Stimulated activated CD4-positive, alpha-beta T cell treated with anti-CD3 and anti-CD28 coated beads, Interleukin-4, amount 100 ng/mL, for 24 hours (primary cell): ENCODE measurements at places on chromosomes 5 and 9.

GRCh38 chr5:42397267-42397666 lies 26.0 kb upstream of the GHR start:
- no peak for DNase-seq

DNA sequence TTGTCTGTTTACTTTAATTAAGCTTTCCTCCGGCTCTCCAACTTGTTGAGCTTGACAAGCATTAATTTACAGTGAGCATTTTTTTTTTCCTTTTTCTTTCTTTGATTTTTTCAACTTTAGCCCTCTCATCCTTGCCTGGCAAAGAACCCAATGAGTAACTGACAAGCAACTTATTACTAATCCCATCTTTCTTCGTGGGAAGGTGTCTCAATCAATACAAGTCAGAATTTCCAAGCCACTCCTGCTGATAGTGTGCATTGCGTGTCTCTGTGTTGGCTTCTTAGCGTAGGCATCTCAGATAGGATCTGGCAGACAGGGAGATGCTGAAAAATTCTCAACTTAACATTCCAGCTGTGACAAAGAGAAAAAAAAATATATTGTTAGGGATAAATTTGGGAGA lies 527.7 kb upstream of the WWC1 start:
- no peak for DNase-seq

DNA sequence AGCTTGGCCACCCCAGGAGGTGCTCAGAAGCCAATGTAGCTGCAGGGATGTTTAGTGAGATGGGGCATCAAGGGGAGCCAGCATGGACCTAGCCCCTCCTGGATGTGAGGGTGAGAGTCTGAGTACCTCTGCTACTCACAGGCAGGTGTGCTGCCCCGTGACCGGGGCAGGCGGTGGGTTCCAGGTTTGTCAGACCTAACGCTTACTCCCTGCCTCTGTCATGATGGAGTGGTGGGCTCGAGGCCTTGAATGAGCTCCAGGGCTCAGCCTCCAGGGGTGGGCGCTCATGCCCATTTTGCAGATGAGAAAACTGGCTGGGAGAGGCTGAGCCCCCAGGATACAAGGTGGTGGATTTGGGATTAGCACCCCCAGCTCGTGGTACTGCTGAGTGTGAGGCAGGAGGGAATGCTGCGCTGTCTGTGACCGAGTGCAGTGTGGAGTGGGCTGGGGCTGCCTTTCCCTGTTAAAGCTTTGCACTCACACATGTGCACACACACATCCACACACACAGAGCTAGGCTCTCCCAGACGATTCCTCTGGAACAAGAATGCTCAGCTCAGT lies 1.5 kb downstream of the RXRA start:
- DNase-seq: no peak

- DNase-seq: no peak
Observed at GRCh38 chr5:1967736-1968135, 85.0 kb upstream of the IRX4 start.

DNA sequence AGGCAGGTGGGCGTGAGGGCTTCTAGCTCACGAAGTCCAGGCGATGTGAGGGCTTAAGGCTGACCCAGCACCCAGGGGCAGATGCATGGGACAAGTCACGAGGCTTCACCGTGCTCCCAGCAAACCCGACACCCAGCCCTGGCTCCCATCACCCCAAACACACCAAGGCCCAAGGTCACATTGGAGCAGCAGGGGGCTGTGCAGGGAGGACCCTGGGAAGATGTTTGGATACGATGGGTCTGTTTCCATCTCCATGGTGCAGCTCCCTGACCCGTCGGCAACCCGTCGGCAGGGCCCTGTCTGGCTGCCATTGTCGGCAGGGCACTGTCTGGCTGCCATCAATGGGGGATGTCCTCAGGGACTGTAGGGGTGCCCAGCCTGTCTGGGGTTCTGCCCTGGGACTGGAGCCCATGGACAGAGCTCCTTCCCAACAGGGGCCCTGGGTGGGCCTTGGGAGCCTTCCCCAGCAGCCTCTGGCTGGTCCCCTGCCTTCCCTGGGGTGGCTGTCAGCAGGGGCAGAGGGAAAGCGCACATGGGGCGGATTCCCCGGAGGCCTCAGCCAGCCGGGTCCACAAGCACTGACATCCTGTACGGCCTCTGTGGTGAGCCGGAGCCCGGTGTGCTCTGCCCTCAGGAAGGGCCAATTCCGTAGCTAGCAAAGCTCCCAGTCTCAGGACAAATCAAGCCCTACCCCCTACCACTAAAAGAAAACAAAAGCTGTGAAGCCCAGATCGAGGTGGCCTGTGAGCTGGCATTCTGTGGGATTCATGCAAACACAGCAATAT lies 47.1 kb downstream of the NACC2 start:
- DNase-seq: no peak

GRCh38 chr9:122145592-122145863 lies 14.1 kb downstream of the NDUFA8 start:
- DNase-seq: no peak

GRCh38 chr5:180047667-180048066 lies 23.9 kb downstream of the RNF130 start:
- no peak for DNase-seq

DNA sequence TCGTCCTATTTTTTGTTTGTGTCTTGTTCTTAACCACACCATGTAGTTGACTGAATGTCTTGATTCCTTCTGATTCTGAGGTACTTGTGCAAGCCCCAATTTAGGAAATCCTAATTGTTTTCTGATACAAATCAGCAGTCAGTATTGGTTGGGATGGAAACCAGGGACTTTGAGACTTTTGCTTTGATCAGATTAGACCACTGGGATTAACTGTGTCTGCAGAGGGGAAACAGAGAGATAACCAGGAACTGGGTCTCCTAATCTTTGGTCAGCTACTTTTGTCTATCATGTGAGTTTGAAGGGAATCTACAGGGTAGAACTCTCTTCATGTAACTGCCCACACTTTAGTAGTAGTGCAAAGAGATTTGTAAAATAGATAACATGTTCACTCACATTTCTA lies 173.8 kb upstream of the POC5 start:
- DNase-seq: no peak

- no peak for DNase-seq
Observed at GRCh38 chr5:35026280-35026840, 21.4 kb downstream of the AGXT2 start.
